ENCODE measurements at places on chromosomes 6 and 20.

DNA sequence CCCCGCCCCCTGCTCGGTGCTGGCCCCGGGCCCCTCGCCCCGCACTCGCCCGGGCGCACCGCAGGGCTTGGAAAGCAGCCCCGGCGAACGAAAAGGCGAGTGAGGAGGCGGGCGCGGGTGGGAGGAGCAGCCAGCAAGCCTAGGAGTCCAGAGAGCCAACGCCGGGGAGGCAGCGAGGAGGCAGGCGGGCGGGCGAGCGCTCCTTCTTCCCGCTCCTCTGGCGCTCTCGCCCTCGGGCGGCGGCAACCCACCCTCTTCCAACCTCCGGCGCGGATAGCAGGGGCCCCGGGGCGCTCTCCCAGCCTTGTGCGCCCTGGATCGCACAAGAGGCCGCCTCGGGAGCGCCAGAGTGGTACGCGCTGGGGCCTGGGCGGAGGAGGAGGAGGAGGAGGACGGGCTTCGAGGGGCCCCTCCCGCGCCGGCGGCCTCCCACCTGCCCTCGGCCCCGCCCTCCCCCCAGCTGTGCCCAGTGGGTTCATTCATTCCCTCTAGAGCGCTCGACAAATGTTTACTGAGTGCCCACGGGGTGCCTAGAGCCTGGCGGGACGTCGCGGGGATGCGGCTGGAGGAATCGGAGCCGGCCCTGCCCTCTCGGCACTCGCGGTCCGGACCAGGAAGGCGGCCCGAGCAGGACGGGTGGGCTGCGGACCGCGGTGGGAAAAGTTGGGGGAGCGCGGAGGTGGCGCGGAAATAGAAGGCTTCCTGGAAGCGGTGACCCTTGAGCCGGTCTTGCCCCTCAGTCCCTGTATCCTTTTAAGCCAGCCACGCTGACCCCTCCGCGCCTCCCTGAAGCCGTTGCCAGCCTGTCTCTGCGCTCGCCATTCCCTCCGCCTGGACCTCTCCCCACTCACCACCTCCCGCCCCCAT is at the start of gene BMP7:
Gene BMP7 (minus strand): TSS at position 351 of the 867 bp plus-strand sequence. CDS start 519 bp downstream, outside the sequence.
- DNase-seq, result no peak

GRCh38 chr20:31256959-31257358 is 505 bp upstream of the DEFB115 start:
- DNase-seq, result no peak

GRCh38 chr6:106159531-106159940 is 73.4 kb downstream of the PRDM1 start:
- no peak for DNase-seq

- no peak for DNase-seq
Observed at GRCh38 chr20:60977901-60978300, 274.2 kb upstream of the CDH4 start.

DNA sequence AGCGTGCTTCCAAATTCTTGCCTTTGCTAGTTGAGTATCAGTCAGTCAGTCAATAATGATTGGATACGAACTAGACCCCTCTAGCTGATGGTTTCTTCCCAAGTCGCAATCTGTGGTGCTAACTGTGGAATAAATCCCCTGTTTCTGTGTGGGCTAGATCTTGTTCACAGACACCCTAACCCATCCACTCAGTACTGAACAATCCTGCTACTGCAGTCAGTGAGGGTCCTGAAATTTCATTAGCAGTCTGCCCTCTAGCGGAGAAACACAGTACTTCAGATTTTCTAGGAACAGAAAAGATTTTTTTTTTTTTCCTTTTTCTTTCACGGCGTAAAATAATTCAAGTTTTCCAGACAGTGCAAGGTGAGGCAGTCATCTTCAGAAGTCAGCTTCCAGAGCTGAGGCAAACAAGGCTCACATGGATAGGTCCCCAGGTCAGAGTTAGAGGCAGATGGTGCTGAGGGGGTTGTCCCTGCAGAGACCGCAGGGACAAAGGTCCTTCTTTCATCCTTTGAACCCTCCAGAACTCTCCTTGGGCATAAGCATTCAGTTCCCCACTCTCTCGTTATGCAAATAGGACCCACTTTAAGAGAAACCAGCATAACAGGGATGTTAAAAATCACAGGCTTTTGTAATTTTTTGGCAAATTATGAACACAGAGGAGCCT is 119.6 kb downstream of the SCML4 start:
- no peak for DNase-seq

DNA sequence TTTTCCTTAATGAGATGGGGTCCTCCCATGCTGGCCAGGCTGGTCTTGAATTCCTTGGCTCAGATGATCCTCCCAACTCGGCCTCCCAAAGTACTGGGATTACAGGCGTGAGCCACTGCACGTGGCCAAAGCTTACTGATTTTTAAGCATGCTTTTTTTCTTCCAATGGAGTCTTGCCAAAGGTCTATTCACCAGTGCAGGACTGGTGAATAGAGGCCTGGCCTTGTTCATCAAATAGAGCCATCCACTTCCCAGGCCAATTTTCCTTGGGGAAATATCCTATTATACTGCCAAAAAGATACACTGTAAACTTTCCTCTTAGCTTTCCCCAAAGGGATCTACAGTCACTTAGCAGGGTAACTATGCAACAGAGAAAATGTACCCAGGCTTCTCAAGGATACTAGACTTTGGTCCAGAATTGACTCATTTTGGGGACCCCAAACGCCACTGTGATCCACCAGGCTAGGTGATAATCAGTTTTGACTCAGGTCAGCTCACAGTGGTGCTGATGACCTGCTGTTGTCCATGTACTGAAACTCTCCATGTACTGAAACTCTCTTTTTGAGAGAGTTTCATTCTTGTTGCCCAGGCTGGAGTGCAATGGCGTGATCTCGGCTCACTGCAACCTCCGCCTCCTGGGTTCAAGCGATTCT is 91.8 kb downstream of the REPS1 start:
- DNase-seq, result no peak
